ENCODE measurements at places on chromosomes 1 and 21.

DNA sequence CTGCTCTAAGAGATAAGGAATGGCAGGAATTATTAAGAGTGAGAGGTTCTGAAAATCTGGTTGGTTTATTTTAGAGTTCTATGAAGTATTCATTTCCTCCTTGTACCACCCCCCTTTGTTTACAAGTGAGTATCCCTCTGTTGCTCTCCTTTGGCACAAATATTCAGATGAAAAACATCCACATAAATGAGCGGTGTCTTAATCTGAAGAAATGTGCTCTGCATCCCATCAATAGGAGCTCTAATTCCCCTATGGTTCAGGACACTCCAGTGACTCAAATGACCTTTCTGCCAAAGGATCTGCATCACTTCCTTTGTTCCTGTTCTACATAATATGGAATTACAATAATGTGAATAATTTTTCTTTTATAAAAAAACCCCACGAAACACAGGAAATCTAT, 16.6 kb downstream of the DDAH1 start:
- DNase-seq = no peak

GRCh38 chr1:82269431-82269830, 468.7 kb downstream of the ADGRL2 start:
- no peak for DNase-seq

- DNase-seq = no peak
Observed at GRCh38 chr1:101112051-101112780, 86.6 kb upstream of the DPH5 start.

- no peak for DNase-seq
Observed at GRCh38 chr21:41362605-41363369, 960 bp downstream of the MX2 start.

GRCh38 chr1:94580367-94581115, 39.0 kb upstream of the F3 start:
- no peak for DNase-seq

- no peak for DNase-seq
Observed at GRCh38 chr1:17370618-17371017, 1.4 kb upstream of the PADI6 start.

DNA sequence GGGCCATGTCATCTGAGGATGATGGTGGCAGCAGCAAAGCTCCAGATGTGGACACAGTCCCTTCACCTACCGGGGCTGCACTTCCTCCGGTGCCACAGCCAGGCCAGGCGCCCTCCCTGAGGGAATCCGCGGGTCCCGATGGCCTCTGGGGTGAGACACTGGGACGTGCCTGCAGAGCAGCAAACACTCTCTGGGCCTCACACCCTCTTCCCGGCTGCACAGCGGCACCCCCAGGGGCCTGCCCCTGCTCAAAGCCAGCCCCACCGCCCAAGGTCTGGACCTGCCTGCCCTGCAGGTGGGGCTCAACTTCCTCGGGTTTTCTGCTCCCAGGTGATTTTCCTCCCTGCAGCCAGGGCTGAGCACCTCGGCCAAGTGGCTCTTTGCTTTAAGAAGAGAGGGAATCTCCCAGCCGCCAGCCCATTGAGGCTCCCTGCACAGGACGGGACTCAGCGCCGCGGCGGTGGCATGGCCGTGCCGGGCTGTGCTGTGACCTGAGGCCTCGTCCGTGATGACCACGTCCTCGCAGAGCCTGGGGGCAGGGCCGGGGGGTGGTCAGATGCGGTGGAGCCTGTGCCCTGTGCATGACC, 21.3 kb upstream of the COL18A1 start:
- no peak for DNase-seq

- DNase-seq = no peak
Observed at GRCh38 chr1:60036856-60037460, 36.6 kb downstream of the C1orf87 start.

GRCh38 chr1:61983236-61983635, 211.4 kb upstream of the L1TD1 start:
- DNase-seq = no peak

- DNase-seq = peak; percentile 24
Observed at GRCh38 chr1:22416555-22417454, 34.8 kb upstream of the ZBTB40 start.

DNA sequence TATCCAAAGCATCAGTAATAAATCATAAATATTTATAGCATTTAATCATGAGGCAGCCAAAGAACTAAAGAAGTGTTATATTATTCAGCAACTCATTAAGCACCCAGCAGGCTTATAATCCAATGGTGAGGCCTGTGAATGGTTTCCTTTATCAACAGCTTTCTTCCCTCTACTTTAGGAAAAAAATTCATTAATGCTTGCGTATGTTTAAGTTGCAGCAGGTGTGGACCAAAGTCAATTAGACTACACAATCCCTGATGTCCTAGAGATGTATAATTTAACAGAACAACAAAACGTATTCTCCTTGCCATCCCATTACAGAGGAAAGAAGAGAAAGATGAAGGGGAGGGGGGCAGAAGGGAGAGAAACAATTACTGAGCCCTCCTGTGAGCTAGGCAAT, 87.7 kb upstream of the MAGI3 start:
- DNase-seq = no peak

DNA sequence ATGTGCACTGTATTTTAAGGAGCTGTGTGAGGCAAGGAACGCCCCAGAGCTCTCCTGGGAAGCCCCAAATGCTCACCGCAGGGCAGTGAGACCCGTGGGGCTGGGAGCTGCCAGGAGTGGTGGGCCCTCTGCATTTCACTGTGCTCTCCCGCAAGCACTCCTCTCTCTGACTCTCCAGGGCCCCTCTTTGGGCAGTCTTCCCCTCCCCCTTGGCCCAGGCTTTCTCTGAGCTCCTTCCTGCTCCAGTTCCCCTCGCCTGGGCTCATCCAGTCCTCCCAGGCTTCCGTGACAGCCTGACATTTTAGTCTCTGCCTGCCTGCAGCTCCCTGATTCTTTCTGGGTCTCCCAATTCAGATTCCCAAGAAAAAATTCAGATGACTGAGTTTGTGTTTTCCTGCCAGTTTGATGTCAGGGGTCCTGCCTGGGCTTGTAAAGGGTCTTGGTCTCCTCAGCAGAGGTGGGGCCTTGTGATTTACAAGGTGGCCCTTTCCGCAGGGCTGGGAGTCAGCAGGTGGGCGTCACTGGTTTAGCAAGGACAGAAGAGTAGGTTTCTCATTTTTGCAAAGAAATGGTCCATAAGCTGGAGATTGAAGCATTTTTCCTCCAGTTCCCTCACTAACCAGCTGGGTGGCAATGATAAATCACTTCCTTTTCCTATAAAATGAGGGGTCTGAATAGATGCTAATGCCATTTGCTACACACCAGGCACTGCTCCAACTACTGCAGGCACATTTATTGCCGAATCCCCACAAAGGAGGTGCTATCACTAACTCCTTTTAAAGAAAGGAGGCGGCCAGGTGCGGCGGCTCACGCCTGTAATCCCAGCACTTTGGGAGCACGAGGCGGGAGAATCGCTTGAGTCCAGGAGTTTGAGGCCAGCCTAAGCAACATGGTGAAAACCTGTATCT, 1.9 kb upstream of the CA6 start:
- DNase-seq = no peak

GRCh38 chr1:166489670-166490436, 323.1 kb upstream of the FAM78B start:
- no peak for DNase-seq

DNA sequence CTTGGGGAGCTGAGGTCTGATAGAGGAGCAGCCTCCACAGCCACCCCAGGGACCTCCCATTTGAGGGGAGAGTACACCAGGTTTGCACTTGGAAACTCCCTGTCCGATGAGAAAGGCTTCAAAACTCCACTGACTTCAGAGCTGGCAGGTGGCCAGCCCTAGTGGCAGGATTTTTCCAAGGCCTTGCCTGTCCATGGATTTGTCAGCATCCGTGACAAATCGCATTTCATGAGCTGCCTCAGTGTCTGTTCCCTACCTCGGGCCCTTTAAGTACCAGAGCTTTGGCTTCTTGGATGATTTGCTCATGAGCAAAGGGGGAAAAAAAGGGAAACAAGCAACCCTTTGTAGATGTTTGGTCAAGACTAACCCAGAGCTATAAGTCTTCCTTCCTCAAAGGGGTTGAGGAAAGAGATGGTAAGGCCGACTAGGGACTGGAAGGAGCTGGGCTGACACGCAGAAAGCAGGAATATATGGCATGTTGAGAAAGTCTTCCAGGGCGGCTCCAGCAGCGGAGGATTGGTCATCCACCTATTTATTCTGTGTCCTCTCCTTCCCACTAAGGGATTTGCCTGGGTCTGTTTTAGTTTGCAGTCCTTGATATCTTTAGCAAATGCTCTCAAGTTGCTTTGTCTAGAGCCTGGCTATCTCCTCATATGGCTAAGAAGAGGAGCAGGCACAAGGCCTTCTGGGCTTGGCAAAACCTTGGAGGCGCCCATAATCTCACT, 2.7 kb upstream of the HSPG2 start:
- peak; percentile 85 for DNase-seq

GRCh38 chr1:150544204-150544603, 5.0 kb upstream of the ADAMTSL4 start:
- no peak for DNase-seq

DNA sequence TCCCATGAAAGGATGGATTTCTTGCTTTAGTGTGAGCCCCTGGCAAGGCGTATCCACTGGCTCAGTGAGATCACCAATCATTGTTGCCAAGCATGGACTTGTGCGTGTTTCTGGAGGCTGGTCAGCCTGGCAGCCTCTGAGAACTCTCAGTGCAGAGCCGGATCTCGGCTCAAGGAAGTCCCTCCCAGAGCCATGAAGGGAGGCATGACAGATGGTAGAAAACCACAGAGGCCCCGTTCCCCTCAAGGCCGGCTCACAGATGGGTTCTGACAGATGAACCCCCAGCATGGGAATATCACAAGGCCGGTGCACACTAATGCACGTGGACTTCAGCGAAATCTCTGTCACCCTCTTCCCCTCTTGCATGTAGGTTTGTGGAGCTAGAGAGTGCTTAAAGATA, 290.5 kb downstream of the AJAP1 start:
- DNase-seq = no peak

GRCh38 chr1:9815150-9815549, 8.6 kb downstream of the CLSTN1 start:
- DNase-seq = no peak

DNA sequence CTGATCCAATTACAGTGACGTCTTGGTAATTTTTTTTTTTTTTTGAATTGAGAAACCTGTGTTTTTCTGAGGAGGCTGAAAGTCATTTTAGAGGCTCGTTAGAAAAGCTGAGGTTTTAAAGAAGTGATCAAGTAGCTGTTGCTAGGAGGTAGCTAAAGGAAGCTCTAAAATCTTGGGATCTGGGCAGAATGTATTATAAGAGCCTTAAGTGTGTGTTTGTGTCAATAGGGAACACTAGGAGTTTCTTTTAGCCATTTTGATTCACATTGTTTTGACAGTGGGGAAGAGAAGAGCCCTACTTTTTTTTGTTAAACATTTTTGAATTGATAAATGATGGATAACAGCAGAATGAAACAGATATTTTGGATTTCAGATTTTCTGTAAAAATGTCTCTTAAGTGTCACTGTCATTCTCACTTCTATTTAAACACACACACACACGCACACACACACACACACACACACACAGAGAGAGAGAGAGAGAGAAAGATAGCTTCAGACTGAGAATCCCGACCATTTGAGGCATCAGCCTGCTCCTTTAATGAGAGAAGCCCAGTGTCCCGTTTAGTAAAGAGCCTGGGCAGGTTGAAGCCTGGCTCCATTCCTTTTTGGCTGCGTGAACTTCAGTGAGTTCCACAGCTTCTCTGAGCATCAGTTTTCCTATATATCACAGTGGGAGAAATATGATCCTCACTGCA, 79.1 kb upstream of the GPR88 start:
- no peak for DNase-seq

GRCh38 chr1:51561702-51562101, 42.6 kb upstream of the EPS15 start:
- DNase-seq = no peak

- no peak for DNase-seq
Observed at GRCh38 chr1:208939537-208940085, 643.9 kb upstream of the CAMK1G start.

GRCh38 chr1:47853059-47853458, 144.1 kb downstream of the TRABD2B start:
- no peak for DNase-seq

GRCh38 chr1:14921057-14921456, 232.5 kb upstream of the TMEM51 start:
- no peak for DNase-seq

- DNase-seq = peak; percentile 98
Observed at GRCh38 chr21:38985568-38986378, 180.0 kb downstream of the ETS2 start.

DNA sequence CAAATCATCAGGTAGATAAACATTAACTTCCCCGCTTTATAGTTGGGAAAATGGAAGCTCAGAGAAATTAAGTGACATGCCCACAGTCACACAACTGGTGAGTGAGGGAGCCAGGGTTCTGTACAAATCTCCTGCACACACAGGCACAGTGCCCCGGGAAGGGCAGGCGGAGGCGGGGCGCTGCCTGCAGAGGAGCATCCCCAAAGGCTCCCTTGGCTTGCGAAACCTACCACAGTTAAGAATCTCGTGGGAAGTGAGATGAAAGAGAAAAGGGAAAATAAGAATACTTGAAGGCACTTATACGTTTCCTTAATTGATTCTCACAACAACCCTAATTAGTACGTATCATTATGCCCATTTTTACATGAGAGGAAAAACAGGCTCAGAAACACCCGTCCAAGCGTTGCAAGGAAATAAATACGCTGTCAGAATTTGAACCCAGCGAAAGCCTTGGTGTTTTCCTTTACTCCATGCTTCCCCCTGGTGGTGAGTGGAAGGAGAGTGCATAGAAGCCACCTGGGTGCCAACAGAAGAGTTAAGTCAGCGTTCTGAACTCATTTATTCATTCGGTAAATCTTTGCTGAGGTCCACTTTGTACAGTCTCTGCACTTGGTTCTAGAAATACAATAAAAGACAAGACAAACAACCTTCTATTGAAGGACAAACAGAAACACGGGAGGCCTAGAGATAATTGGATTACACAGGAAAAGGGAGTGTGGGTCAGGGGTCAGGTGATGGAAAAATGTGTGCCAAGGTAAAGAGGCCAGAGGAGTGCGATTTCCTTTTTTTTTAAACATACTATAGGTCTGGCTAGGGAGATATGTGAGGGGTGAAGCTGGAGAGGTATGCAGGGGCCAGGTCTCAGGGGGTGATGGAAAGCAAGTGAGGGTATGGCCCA, 28.4 kb downstream of the ACP6 start:
- no peak for DNase-seq

DNA sequence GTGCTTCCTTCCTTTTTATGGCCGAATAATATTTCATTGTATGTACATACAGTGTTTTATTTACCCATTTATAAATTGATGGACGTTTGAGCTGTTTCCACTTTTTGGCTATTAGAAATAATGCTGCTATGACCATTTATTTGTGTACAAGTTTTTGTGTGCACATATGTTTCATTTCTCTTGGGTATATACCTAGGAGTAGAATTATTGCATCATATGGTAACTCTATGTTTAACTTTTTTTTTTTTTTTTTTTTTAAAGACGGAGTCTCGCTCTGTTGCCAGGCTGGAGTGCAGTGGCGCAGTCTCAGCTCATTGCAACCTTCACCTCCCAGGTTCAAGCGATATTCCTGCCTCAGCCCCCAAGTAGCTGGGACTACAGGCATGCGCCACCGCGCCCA, 19.0 kb downstream of the SDHC start:
- DNase-seq = no peak

GRCh38 chr1:226652613-226653012, 86.5 kb downstream of the ITPKB start:
- no peak for DNase-seq
